Renal pelvis (tissue), 12 donors: ENCODE measurements at places on chromosomes 5 and 9.

GRCh38 chr5:96634881-96635280, 27.3 kb upstream of the CAST start:
- DNase-seq = no peak

DNA sequence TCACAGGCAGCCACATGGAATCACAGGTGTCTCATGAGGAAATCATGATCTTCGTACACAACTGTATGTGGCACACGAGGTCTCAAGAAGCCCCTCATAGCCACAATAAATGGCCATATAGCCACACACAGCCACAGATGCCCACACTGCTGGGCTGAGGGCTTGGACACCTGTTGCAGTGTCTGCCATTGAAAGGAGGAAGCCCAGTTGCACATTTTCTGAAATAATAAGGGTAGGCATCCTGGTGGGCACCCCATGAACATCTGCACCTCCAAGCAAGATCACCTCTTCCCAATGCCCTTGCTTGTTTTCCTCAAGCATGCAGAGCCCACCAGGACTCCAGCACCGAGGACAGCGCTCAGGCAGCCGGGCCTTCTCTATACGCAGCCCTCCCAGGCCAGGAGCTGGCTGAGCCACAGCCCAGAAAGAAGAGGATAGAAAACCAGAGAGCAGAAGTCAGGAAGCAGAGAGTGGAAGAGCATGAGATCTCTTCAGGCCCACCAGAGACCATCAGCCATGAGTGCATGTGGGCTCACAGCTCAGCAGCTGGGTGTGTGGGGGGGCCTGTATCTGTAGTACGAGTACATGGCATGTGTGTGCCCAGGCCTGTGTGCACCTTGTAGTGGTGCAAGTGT, 1.0 kb upstream of the ACSL6 start:
- DNase-seq = peak; percentile 84

DNA sequence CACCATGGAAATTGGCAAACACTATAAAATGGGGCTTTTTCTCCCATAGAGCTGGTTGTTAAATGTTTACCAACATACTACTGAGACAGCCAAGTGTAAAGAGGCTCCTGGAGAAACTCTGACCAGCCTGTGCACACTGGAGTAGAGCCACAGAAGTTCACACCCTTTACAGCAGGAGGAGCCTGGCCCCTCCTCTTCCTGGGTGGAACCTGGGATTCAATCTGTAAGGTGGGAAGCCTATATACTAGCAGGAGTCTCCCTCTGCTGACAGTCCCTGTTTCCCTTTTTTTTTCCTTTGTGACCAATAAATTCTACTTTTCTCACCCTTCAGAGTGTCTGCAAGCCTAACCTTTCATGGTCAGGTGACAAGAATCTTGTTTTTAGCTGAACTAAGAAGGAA, 10.4 kb upstream of the SLC30A5 start:
- no peak for DNase-seq

GRCh38 chr5:84436866-84437265, 52.2 kb upstream of the EDIL3 start:
- no peak for DNase-seq

GRCh38 chr5:80935811-80936385, 24.3 kb upstream of the RASGRF2 start:
- no peak for DNase-seq

GRCh38 chr5:143986516-143987212, 174.7 kb downstream of the HMHB1 start:
- no peak for DNase-seq

- DNase-seq = no peak
Measured at GRCh38 chr5:321726-322251, 275 bp downstream of the AHRR start.

- DNase-seq = no peak
Measured at GRCh38 chr5:127322403-127322802, 31.8 kb downstream of the MEGF10 start.

DNA sequence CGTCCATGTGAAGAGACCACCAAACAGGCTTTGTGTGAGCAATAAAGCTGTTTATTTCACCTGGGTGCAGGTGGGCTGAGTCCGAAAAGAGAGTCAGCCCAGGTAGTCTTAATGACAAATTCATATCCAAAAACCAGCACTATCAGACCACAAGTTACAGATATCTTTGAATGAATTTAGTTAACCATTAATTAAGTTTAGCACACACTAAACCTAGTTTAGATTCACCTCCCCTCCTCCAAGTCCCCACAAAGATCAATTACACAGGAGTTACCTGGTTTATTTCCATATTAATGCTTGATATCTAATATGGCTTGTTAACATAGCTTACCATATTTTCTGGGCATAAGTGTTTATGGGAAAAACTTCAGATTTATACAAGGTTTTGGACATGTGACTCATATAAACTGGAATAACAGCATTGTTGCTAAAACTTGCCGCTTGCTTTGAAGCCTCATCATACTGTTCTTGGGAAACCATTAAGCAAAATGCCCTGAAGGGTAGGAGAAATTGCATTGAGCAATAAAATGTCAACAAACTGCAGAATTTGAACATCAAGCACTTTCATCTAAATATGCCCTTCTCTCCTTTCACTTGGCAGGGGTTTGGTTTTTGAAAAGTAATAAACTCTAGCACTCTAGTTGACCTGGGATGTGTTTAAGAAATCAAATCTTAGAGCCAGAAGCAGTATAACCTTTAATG, 166.9 kb downstream of the SNCAIP start:
- peak; percentile 51 for DNase-seq

- no peak for DNase-seq
Measured at GRCh38 chr5:26791021-26791420, 247.4 kb downstream of the CDH9 start.

DNA sequence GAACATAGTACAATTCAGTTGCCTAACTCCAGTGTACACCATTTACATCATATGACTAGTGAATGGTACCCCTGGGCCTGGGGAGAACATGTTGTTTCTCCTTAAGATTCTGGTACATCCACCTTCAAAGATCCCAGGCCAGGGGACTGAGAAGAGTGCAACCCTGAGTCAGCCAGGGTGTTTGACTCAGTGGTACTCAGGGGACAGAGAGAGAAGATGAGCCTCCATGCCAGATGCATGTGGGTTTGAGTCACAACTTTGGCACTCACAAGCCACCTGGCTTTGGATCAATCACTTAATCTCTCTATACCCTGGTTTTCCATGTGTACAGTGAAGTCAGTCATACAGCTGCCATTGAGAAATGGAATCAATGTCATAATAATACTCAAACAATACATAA, 53.7 kb downstream of the MAP1B start:
- no peak for DNase-seq

DNA sequence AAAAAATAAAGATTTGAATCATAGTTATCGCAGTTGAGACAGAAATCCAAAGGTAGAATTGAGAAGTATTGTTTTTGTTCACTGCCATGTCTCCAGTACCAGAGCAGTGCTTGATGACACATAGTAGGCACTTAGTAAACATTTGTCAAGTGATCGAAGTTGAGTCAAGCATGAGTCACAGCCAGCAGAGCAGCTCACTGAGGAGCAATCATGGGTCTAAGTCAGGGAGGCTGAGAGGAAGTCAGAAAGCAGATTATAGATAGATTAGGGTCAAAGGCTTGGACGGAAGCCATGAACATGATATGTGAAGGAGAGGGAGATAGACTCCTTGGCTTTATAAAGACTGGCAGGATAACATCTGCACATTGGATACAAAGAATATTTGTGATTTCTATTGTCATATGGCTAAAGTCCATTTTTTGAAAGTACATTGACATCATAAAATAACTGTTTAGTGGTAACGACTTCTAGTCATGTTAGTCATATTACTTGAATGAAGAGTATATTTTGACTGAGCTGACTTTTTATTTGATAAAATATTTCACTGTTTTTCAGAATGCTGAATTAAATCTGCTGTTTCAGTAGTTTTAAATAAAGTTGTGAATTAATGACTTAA, 168.5 kb downstream of the RAB3C start:
- no peak for DNase-seq

GRCh38 chr5:39650008-39650762, 225.4 kb upstream of the DAB2 start:
- no peak for DNase-seq

DNA sequence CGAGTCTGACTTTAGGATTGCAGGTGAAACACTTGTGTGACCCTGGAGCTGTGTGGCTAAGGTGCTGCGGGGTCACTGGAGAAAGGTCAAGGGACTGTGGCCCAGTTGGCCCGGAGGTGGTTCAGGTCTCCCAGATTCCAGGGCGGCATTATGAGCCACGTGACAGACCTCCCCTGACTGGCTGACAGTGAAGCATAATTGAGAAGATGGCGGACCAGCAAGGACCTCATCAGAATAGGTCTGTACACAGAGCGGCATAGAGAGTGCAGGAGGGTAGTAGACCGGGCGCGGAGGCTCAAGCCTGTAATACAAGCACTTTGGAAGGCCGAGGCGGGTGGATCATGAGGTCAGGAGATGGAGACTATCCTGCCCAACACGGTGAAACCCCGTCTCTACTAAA, 815 bp upstream of the ODF2 start:
- no peak for DNase-seq

DNA sequence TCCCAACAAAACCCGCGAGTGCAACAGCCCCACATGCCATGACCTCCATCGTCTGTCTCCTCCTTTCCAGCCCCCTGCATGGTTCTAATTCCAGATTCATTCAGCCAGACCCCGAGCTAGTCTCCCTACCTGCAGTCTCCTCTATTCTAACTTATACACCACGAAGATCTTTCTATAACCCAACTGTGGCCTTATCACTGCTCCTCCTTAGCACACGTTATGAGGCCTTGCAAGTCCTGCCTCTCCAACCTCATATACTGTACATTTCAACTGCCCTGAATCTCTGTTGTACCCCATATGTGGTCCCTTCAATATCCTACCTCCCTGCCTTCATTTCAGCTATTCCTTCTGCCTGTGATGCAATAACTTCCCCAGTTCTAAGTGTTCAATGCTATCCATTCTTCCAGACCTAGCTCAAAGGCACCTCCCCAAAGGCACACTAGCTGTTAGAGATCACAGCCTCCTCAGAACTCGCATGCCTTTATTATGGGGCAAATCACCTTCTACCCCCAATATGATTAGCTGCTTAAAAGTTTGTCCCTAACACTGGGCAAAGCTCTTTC, 215.1 kb upstream of the TRIM32 start:
- DNase-seq = no peak

GRCh38 chr5:111929867-111930266, 172.9 kb upstream of the NREP start:
- no peak for DNase-seq

DNA sequence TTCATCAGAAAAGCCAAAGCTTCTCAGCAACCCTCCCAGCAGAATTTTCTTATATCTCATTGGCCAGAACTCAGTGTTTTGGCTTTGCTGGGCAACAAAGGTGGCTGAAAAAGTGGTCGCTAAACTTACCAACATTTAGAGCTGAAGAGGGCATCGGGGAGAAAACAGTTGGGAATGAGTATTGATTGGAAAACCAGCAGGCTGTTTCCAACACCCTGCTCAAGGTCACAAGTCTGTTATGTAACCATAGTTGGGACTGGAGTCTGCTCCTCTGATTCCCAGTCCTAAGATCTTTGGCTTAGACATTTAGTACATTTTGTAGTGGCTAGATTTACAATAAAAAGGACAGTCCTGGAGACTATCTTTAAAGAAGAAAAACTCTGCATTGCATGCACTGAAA, 17.1 kb downstream of the IL12B start:
- DNase-seq = no peak

GRCh38 chr5:34552686-34553085, 103.4 kb upstream of the RAI14 start:
- DNase-seq = no peak

- DNase-seq = no peak
Measured at GRCh38 chr5:90111364-90112032, 298.1 kb downstream of the CETN3 start.

DNA sequence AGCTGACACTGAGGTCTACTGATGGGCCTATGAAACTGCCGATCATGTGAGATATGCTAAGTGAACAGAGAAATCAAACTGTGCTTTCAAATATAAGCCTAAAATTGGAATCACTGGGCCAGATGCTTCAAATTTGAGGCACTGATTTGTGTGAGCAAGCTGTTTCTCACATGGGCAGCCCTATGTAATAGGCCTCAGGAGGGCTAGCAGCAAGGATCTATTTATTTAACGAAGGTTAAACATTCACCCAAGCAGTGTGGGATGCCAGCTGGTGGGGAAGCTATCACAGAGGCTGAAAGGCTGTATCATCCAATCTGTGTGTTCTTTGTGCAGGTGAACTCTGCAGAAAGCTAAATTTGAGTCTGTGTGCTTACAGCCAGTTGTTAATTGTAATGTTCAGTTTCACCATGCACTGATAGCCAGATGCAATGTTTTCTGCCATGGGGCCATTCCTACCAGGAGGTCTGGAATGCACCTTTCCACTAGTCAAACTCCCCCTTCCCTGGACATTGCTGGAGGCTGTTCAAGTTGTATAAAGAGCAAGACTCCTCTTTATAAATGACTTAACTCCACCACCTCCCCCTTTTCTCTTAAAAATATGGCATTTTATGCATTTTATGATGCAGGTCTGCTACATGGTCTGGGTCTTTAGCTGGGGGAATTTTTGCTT, 228.9 kb downstream of the SH3GL2 start:
- DNase-seq = no peak

DNA sequence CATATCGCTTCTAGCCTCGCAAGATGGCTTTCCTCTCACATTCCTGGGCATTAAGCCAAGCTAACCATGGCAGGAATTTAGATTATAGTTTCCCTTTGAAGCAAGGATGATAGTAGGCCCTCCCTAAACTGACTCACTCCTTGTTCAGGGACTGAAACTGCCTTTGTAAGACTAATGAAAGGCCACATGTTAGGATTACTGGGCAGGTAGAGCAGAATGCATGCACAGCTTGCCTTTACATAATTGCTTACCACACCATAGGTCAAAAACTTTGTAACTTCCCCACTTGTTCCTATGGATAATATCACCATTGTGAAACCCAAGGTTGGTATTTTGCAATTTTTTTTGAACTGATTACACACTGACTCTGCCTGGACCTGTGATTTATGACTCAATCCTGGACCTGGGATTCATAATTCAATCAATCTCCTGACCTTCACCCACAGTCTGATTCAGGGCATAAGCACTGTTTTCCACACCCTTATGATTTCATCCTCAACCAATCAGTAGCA, 41.0 kb upstream of the PRDM9 start:
- DNase-seq = no peak

GRCh38 chr9:78777747-78778146, 480.8 kb downstream of the PSAT1 start:
- no peak for DNase-seq

- no peak for DNase-seq
Measured at GRCh38 chr9:133368249-133368881, 7.5 kb downstream of the SURF4 start.

DNA sequence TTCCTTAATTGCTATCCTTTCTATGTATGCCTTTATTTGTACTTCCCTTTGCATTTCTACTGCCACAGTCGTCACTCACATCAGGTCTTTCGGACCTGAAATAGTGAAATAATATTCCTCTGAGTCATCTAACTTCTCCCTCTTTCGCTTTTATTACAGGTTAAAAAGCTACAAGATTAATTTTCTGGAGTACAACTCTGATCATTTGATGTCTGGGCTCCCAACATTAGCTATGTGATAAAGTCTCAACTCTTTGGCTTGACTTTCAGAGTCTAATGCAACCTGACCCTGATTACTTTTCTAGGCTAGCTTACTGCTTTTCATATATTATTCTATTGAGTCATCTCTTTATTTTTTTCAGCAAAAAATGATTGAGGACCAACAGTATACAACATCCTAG, 638.8 kb upstream of the WWC1 start:
- DNase-seq = no peak

- DNase-seq = no peak
Measured at GRCh38 chr9:26579056-26579455, 313.5 kb downstream of the CAAP1 start.

- DNase-seq = no peak
Measured at GRCh38 chr5:5523066-5523505, 100.6 kb downstream of the ICE1 start.
